ENCODE measurements at places on chromosomes 6 and 20.
A peak's percentile ranks its signal among the peaks of the same experiment; 100 is the strongest.

DNA sequence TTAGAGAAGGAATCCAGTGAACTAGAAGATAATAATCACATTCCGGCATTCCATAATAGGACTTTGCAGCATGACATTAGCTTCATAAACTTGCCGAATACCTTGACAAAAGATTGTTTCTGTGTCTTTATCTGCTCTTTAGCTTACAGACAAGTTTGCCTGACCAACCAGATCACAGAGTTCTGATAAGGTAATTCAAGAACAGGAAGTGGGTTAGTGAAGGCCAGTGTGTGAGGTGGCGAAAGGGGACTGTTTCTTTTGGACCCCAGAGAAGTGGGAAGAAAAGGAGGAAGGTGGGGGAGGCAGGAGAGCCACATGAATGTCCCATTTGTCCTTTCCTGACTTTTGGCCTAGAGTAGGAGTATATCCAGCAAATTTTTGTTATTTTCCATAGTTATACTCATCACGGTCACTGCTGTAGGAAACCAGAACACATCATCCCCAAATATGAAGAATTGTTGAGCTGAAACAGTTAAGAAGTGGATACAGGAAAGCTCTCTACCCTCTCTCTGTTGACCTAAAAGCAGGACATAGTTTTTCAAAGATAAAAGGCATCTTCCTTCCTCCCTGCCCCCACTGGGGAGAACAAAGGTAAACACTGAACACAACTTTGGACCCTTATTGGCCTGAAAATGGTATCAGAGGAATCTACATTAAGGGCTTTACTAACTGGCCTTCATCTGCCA lies 72.4 kb upstream of the TNFAIP3 start:
- DNase-seq, result no peak

DNA sequence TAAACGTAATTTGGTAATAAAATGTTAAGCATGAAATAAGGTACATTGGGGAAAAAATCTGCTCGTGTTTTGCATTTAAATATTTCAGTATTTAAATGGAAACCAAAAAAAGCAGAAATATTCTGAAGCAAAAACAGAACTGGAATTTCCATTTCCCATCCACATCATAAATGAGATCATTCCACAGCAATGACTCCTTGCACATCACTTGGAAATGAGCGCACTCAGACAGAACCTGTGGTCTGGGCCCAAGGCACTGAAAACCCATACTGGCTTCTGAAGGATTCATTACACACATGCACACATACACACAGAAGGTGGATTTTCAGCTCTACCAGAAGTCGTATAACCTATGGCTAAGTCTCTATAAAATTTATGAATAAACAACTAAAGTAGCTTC lies 174.8 kb downstream of the IBTK start:
- DNase-seq, result peak; percentile 77

DNA sequence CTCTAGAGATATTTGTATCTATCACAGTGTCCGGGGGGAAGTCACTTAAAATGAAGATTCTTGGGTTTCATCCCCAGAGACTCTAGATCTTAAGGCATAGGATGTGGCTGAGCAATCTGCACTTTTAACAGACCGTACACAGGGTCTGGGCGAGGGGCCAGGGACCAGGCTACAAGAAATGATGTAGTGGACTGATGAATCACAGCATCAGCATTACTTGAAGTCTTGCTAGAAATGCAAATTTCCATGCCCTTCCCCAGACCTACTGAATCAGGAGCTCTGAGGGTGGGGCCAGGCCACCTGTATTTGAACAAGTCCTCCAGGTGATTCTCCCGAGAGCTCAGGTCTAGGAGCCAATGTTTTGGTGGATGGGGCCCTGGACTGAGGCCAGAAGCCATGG lies 168.4 kb downstream of the DOK5 start:
- peak; percentile 90 for DNase-seq

DNA sequence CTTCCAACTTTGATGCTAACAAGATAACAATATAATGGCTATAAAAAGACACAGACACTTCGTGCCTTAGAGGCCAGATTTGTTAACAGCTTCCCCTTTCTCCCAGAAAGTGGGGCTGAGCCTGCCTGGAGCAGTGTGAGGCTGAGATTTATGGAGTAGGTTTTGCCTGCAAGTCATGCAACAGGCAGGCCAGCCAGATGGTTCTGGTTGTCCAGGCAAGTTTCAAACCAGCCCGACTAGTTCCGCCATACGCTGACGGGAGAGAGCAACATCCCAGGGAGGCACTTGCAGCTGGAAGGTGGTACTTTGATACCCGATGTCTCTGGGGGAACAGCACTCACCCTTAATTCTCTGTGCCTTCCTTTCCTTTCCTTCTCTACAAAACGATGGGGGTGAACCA lies 81.3 kb upstream of the NAA20 start:
- DNase-seq, result peak; percentile 22

DNA sequence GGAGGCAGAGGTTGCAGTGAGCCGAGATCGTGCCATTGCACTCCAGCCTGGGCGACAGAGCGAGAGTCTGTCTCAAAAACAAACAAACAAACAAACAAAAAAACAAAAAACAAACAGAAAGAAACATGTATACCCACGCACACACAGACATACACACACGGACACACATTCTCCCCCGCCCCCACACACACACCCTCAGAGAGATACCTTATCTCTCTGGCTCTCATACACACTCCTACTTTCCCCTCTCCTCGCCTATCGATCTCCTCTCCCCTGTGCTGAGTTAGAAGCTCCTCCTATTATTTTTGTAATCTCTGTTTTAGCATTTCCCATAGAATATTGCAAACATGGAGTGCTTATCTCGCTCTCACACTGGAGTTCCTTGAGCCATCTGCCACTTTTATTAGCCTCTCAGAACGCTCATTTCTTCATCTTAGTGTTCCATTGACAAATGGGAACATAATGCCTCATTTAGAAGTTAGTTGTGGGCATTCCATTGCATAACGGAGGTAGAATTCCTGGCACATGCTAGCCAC lies 144.2 kb upstream of the CITED2 start:
- no peak for DNase-seq

DNA sequence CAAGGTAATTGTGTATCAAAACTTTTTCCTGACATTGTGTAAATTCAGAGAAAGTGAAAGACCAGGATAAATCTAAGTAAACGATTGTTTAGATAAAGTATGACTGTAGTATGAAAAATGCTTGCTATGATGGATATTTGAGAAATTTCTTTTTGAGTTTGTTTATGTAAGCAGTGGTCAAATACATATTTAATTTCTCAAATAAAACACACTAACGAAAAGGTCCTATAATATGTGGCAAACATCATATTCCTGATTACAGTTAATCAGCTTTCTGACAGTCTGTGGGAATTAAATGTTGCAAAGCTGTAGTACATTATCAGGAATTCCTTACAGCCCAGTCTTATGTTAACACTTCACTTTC lies 636.9 kb downstream of the MMUT start:
- no peak for DNase-seq

GRCh38 chr6:20575704-20576451 lies 41.6 kb downstream of the CDKAL1 start:
- DNase-seq, result no peak

DNA sequence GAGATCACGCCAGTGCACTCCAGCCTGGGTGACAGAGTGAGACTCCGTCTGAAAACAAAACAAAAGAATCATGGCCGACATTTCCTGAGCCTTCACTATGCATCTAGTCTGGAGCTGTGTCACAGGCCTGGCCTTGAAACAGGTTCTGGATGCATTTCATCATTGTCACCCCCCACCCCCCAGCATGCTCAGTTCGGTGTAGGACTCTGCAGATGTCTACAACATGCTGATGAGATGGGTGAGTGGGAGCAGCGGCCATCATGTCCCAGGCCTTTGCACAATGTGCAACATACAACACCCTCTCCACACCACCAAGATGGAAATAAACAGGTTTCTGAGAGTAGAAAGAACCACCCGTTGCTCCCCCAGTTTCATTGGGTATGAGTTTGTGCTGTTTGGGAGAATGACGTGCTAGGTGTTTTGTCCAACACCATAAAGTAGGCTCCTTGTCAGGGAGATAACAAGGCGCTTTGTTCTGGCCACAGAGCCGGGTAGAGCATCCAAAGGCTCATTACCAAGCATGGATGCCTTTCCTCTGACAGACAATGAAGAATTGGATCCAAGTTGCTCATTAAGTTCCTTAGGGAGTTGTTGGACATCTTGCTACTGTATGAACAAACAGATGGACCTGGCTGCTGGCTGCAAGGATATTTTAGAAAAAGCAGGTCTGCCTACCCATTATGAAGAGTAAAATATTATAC lies 22.1 kb downstream of the SNHG17 start:
- DNase-seq, result no peak

DNA sequence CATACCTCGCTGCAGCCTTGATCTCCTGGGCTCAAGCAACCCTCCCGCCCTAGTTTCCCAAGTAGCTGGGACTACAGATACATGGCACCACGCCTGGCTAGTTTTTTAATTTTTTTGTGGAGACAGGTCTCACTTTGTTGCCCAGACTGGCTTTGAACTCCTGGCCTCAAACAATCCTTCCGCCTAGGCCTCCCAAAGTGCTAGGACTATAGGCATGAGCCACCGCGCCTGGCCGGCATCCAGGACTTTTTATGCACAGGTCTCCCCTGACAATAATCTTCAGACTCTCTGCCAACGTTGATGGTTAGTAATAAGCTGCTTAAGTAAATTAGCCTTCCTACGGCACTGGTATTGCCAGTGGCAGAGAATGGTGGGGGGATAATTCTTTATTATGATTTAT lies 110.5 kb upstream of the MTHFD1L start:
- DNase-seq, result no peak

GRCh38 chr6:132253211-132253610 lies 148.1 kb downstream of the MOXD1 start:
- DNase-seq, result no peak

DNA sequence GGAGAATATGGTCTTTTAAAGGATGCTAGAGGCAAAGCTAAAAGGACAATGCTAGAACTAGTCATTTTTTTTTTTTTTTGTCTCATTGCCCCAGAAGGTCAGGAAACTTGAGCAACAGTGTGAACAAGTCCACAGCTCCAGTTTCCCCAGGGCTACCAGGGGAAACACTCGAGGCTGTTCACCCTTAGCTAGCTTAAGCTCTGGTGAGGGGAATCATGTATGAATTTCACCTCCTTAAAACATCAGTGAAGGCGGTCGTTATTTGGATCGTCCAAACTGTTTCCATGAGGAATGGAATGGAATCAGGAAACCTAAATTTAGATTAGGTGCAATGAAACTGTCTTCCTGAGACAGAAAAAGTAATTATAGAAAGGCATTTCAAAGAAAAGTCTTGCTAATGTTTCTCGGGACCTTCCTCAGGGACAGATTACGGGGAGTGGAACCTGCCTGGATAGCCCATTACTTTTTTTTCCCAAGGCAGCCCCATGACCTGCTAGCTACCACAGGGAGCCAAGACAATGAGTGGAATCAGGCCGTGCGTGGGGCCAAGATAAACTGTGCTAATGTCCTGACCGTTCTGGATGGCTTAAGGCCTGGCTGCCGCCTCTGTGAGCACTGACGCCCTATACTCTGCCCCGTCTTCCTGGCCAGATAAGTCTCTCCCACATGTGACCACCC lies 164.8 kb upstream of the SGK1 start:
- no peak for DNase-seq

DNA sequence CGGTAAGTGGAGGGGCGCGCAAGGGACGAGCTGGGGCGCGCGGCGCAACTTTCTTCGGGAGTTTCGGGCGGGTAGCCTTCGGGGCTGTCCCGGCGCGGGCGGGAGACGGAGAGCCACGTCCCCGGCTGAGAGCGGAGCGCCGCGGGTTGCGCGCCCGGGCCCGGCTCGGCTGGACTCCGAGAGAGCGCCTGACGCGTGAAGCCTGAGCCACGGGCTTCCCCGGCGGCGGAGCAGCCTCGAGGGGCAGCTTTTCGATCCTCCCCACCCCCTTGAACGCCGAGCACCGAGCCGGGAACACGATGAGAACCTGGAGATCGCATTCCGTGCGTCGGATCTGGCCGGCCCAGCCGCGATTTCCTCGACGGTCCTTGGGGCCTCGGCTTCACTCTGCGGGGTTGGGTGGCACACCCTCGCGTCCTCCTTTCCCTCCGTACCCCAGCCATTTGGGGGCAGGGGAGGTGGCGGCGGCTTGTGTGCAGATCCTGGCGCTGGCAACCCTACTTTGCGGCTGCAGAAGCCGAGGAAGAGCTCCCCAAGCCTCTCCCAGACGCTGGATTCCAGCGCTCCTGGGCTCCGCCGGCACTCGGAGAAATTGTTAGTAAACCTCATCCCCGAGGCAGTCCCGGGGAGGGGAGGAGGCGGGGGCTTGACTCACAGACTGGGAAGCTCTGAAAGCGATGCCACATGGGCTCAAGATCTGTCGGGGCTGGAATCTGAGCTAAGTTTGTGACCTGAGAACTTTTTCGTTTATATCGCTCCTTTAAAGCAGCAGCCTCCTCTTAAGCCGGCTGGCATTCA lies 572 bp downstream of the DSE start:
- peak; percentile 83 for DNase-seq

- DNase-seq, result no peak
Measured at GRCh38 chr20:46308258-46309157, at the start of gene CDH22. TSS of gene CDH22 (minus strand) at chr20:46308498. CDS start at chr20:46251294, 57,204 bp downstream.

DNA sequence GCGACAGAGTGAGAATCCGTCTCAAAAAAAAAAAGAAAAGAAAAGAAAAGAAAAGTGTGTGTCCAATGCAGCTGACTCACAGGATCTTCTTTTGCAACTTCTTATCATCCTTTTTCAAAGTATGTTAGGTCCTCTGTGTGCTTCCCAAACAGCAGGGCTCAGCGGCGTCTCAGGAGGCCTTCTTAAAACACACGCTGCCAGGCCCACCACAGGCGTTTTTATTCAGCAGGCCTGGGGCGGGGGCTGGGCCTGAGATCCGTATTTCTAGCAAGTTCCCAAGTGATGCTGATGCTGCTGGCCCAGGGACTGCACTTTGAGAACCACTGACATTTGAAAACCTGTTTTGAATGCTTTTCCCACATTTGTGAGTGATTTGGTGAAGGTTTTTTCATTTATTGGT lies 57.1 kb downstream of the PSMG4 start:
- no peak for DNase-seq

DNA sequence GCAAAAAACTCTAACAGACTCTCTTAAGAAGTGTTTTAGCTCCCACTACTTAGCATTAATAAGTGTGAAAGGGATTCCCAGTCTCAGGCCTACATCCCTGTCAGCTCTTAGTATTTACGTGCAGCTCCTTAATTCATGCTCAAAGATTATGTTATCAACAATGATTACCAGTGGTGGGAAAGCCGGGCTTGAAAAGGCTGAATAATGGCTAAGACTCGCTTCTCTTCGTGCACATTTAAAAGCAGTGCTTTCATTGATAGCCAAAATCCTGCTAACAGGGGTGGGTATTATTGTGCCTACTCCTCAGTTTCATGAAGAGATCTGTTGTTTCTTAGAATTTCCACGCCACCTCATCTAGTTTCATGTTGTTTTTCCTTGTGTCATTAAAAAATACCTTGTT lies 518.8 kb downstream of the GRIK2 start:
- DNase-seq, result no peak

GRCh38 chr20:55132523-55132922 lies 657.1 kb downstream of the DOK5 start:
- DNase-seq, result no peak

- DNase-seq, result no peak
Measured at GRCh38 chr6:158783851-158784250, 35.3 kb downstream of the EZR start.
